ENCODE measurements at places on chromosomes 13 and 19.

DNA sequence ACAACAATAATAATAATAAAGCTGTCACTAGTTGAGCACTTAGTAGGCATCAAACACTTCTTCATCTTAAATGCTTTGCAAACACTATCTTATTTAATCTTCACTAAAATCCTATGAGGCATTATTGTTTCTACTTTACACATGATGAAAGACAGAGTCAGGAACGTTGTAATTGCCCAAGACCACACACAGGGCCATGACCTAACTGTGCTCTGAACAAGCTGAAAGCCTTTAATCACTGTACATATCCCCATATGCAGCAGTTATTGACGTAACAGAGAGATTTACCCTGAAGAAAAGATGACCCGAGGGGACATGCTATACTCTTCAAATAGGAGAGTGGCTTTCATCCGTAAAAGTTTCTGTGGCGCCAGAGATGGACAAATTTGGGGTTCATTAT, 53.0 kb downstream of the SACS start:
- DNase-seq = no peak

DNA sequence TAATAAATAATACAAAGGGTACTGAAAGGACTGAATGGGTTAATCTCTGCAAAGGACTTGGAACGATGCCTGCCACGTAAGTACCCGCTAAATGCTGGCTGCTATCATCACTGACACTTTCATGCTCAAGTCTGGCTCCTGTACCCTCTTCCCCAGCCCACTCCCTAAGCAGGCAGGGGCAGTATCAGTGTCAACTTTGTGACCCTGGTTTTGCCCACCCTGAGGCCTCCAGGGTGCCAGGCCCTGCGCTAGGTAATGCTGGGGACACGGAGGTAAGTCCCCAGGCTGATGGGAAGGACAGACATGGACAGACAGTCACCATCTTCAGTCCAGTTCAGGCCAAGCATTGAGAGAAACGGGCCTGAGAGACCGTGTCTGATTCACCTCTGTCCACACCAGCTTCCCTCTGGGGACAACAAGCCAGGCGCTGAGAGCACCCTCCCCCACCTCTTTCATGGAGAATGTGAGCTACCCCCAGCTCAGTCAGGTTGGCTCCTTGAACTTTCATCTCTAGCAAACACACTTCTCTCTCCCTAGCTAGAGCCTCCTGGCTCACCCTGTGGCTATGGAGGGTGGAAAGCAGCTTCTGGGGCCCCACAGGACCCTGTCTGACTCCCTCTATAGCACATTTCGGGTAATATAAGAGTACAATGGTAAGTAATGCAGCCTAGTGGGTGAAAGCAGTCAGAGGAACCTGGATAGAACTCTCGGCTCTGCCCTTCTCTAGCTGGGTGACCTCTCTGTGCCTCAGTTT, 800 bp downstream of the ETFB start:
- no peak for DNase-seq

GRCh38 chr13:80048802-80049201, 292.1 kb downstream of the SPRY2 start:
- DNase-seq = peak; percentile 52

- no peak for DNase-seq
Measured at GRCh38 chr19:16496613-16496983, 404 bp downstream of the C19orf44 start.

GRCh38 chr19:56508290-56508778, 679 bp downstream of the ZNF471 start:
- DNase-seq = no peak

DNA sequence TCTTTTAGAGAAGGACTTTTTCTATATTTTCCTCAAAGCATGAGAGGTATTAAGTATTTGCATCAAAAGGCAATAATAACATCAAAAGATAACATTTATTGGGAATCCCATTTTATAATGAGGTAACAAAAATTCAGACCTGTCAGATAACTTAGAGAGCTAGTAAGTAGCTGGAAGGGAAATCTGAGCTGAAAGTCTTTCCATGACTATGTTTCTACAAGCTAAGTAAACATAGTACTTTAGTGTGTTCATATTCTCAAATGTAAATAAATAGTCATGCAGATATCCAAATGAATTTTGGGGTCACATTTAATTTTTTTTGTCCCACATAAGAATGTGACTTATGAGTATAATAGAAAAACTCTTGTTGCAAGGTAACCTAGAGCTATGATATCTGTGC, 87.3 kb upstream of the FBXL3 start:
- no peak for DNase-seq

- DNase-seq = no peak
Measured at GRCh38 chr13:44976949-44977583, 12.2 kb downstream of the NUFIP1 start.
